ENCODE measurements at places on chromosomes 1 and 21. TPM values are rescaled to one million over a fixed set of nuclear protein-coding genes. Genes with fewer than 3 reads are reported as not detected.

The FAAP20 gene
- 23.1 TPM for total RNA-seq

The SPRR2G gene
- total RNA-seq, result not detected

GRCh38 chr1:21565285-21565684 lies 56.1 kb downstream of the ALPL start:
- H3K27me3 ChIP-seq, result no peaks in the 10 kb centered on the region
- H3K36me3 ChIP-seq, result no peaks in the 10 kb centered on the region
- no peaks in the 10 kb centered on the region for H3K4me1 ChIP-seq
- no peak for DNase-seq

GRCh38 chr1:168974611-168975010 lies 131.9 kb upstream of the ATP1B1 start:
- no peaks in the 10 kb centered on the region for H3K36me3 ChIP-seq
- no peak for DNase-seq
- H3K4me3 ChIP-seq, result no peak overlapping the region
- no peak overlapping the region for H3K27ac ChIP-seq
- no peaks in the 10 kb centered on the region for H3K4me1 ChIP-seq
- H3K27me3 ChIP-seq, result no peaks in the 10 kb centered on the region

- no peak overlapping the region for H3K27ac ChIP-seq
- H3K4me3 ChIP-seq, result no peak overlapping the region
- no peaks in the 10 kb centered on the region for H3K4me1 ChIP-seq
- H3K36me3 ChIP-seq, result no peaks in the 10 kb centered on the region
- H3K27me3 ChIP-seq, result no peaks in the 10 kb centered on the region
Observed at GRCh38 chr1:165452336-165453130, 7.6 kb upstream of the RXRG start.

All from fibroblast of lung (primary cell).